ENCODE measurements at places on chromosomes 6 and 20. TPM values are rescaled to one million over a fixed set of nuclear protein-coding genes. Genes with fewer than 3 reads are reported as not detected.
A peak's percentile ranks its signal among the peaks of the same experiment; 100 is the strongest.

The HUS1B gene
- total RNA-seq, result 0.56 TPM

DNA sequence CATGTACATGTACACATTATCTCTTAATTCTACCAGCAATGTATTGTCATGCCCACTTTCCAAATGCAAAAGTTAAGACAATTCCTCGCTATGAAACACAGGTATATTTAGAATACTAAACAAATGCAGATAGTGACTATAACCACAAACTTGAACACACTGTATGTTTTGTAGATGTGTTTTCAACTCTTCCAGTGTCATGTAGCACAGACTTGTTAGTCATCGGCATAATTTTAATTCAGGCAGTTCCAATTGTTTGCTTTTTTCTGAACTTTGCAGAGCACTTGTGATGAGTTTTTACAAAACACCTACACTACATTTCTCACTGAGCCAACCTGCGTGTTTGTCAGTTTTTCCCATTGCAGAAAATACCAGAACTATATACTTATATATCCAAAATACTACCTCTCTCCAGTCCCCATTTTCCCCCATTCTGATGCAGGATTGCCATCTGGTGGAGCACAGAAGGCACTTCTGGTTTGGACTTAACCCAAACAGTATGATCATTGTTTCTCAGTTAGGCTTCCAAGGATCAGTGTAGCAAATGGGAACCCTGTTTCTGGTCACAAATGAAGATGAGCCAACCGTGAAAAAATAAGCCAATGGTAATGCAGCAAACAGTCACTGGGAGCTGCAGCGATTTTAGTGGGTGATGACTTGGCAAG is 143.4 kb downstream of the ADGRB3 start:
- DNase-seq, result peak; percentile 7

DNA sequence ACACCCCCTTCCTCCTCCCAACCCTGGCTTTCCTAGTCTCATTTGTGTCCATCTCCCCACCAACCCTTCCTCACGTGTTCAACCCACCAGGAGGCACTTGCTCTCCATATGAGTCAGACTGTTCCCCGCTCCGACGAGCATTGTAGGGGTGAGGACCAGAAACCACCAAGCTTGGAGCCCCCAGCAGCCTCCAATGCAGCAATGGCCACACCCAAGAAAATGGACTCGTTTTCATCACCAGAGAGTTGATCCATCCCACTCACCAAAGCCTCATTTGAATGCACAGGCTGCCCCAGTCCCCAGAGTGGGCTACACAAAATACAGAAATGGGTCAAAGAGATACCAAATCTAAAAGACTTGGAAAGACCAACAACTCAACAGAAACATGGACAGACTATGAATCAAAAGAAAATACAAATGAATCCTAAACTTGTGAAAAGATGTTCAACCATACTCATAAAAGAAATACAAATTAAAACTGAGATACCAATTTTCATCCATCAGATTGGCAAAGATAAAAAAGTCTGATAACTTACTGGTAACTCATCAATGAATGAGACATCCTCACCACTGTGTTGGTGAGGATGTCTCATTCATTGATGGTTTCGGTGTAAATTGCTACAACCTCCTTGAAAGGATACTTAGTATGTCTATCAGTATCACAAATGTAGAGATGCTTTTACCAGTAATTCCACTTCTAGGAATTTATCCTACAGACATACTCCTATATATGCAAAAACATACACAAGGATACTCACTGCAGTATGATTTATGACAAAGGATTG is 68.1 kb downstream of the TRERF1 start:
- no peak for DNase-seq

- DNase-seq, result no peak
Observed at GRCh38 chr20:20404633-20405032, 36.7 kb downstream of the INSM1 start.

DNA sequence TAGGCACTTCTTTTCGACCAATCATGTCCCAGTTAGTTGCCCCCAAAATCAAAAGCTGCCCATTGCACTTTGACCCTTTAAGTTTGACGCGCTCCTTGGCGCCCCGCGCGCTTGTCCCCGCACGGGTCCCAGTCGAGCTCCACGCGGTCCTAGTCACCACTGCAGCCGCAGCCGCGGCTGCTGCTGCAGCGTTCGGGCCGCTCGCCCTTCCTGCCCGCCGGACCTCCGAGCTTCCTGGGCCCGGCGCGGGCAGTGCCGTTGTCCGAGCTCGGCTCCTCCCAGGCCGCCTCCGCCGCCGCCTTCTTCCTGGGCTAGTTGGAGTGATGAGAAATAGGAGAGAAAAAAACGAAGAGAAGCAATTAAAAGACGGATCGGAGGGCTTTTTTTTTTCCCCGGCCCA is 185.7 kb upstream of the COL21A1 start:
- no peak for DNase-seq

GRCh38 chr6:125304970-125305660 is 3.3 kb upstream of the HDDC2 start:
- DNase-seq, result no peak

DNA sequence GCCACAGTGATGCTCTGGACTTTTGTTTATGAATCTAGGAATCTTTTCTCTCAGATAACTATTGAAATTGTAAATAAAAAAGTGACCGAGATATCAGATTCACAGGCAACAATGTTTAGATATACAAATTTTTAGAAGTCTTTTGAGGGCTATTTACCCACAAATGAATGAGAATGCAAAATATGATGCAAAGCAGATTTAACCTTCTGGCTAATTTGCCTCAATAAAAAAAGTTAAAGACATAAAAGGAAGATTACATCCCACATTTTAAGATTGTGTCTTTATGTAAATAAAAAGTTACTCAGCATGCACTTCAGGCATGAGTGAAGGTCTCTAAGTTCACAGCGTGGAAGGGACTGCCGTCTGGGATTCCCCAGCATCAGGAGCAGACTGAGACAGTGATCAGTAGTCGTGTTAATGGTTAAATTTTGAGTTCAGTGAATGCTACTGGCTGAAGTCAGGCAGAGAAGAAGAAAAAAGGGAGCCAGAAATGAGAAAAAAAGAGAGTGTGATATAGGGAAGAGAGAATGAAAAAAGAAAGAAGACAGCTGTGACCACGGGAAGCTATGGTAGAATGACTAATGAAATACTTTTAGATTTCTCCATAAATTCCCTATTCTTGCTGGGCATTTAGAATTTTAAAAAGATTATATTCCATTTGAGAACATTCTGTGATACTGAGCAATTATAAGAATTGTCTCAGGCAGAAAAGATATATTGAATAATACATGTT is 93.6 kb downstream of the MYB start:
- peak; percentile 34 for DNase-seq

DNA sequence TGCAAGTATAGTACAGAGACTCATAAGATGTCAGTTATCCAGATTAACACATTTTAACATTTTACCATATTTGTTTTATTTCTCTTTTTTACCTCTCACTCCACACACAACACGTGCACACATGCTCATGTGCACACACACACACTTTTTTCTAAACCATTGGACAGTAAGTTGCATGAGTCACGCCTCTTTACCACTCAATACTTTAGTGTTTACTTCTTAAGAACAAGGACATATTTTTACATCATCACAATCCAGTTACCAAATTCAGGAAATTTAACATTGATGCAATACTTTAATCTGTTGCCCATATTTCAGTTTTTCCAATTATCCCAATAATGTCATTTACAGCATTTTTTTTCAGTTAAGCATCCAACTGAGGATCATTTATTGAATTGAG is 109.0 kb downstream of the RIN2 start:
- DNase-seq, result peak; percentile 89

The EYA2 gene
- total RNA-seq, result 2.5 TPM

The HLA-DQB1 gene
- not detected for total RNA-seq

- no peak for DNase-seq
Observed at GRCh38 chr6:107642095-107642860, 152.4 kb downstream of the SOBP start.

- no peak for DNase-seq
Observed at GRCh38 chr6:29489286-29489685, 1.5 kb upstream of the MAS1L start.

DNA sequence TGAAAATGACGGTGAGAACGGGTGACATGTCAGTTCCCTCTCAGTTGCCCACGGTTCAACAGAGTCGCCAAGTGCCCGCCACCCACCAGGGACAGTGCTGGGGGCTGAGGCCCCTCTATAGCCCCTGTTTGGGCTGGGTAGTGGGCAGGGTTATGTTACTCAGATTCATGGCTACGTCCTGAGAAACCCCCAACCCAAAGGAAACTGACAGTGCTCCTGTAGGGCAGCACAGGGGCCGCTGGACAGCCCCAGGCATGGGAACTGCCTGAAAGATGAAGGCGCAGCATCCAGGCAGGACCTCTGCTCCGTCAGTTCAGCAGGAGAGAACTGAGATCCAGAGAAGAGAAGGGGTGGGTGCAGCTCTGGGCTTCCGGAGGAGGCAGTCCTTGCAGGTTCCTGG is 118.9 kb upstream of the PMEPA1 start:
- no peak for DNase-seq

DNA sequence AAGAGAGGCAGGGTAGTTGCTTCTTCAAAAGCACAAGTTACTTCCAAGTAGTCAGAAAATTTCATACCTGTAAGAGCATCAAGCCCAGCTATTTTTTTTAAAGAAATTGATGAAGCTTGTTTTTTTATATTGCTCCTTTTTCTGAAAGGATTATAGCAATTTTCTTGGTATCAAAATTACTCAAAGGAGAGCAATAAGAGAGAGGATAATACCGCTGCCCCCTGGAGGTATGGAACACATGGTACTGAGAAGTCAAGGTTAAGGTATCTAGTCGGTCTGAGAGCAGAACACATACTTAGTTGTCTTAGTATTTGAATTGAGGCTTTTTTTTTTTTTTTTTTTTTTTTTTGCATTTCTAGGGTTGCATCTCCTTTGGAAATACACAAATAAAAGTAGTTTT is 59.4 kb downstream of the ADGRF5 start:
- no peak for DNase-seq

- no peak for DNase-seq
Observed at GRCh38 chr20:62363920-62364851, 2.9 kb downstream of the LAMA5 start.

- DNase-seq, result no peak
Observed at GRCh38 chr6:21845018-21845417, 251.5 kb downstream of the SOX4 start.

DNA sequence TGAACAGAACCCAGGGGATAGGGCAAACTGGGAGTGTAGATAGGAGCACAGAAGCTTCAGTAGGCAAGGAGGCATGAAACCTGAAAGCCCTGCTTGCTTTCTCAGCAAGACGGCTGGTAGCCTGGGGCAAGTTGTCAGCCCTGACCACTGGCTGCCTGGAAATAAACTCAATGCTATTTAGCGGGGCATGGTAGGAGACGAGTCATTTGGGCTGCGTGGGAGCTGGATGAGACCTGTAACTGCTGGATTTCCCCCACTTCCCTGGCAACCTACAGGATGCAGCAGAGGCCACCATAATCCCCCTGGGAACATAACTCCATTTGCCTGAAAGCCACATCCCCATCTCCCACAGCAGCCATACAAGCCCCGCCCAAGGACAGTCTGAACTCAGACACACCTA is 332.6 kb upstream of the TBX18 start:
- DNase-seq, result no peak

DNA sequence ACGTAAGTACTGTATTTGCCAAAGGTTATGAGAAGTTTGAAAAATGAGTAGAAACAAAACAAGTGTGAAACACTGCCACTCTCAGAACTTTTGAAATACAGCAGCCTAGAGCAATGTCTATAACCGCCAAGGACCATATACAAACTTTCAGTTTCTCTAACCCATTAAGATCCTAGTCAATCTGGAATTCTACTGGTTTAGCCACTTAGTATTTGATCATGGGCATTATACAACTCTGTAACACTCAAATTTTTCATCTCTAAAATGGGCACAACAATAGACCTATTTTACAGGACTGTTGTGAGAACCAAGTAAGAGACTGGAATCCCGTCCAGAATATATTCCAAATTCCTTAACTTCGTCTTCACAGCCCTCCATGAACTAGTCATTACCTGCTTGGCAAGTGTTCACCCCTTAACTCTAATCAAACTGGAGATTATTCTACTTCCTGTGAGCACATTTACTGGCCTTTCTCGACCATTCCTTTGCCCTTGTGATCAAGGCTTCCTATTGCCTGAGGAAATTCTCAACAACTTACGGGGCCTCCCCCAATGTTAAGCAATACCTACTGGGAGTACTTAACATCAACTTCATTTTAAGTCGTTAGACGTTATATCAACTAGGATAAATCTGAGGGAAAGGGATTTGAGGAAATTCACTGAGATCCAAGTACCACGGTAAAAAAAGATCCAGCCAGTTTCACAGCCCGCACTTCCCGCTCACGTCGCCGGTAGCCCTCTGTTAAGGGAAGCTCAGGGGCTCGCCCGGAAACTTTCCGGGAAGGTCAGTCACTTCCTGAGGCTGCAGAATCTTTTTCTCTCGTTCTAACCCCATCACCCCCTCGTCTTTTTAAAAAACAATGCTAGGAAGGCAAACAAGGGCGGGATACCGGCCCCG is 1.1 kb downstream of the EIF2S2 start:
- DNase-seq, result peak; percentile 71

The FABP7 gene
- total RNA-seq, result not detected

DNA sequence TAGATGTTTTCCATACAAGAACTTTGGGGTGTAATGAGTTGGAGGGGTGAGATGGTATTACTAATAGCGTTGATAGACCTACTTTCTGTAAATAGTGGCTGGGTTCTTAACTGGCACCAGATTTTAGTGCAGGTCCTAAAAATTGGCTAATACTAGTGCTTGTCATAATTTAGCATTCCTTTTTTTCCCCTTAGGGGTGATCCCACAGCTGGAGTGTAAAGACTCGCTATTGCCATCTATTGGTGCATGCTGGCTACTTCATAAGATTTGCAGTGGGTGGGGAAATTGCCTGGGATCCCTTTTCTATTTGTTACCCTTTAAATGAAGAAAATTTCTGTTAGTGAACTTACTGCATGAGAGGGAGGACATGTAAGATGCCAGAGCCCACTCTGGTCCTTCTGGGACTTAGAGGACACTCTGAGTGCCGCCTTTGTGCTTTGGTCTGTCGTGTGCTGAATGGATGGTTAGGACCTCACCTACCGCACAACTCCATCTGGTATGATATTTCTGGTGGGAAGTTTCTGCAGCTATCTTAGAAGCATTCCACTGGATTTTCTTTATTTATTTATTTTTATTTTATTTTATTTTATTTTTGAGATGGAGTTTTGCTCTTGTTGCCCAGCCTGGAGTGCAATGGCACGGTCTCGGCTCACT is 195.5 kb downstream of the JARID2 start:
- DNase-seq, result peak; percentile 78

DNA sequence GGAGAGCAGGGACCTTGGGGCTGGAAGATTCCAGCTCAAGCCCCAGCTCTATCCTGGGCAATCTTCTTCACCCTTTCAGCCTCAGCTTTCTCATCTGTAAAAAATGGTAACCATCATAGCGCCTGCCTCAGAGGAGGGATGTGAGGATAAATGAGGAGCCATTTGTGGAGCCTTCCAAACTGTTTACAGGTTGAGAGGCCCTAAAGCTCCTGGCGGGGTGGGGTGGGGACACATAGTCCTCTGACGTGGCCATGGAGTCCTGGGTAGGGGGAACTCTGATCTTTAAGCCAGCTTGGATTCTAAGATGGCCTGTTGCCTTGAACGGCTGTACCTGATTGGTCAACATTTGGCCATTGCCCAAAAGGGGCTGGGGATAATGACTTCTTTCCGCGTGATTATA is 111.1 kb downstream of the TOX2 start:
- DNase-seq, result no peak

All from IMR-90 (cell line).